ENCODE measurements at places on chromosomes 12 and 14. TPM values are rescaled to one million over a fixed set of nuclear protein-coding genes. Genes with fewer than 3 reads are reported as not detected.

The FRS2 gene
- total RNA-seq, result 35.2 TPM

The KLRB1 gene
- total RNA-seq, result not detected

The PLEKHD1 gene
- under 0.01 TPM for total RNA-seq

The AQP6 gene
- not detected for total RNA-seq

The RNASE2 gene
- total RNA-seq, result not detected

The DAO gene
- not detected for total RNA-seq

The SERPINA4 gene
- total RNA-seq, result 0.24 TPM

The OTX2 gene
- total RNA-seq, result not detected

The SOX5 gene
- total RNA-seq, result under 0.01 TPM

The ADGRD1 gene
- not detected for total RNA-seq

The TDRD9 gene
- total RNA-seq, result 1.3 TPM

The KERA gene
- total RNA-seq, result not detected

The CLEC4D gene
- total RNA-seq, result not detected

The PAX9 gene
- total RNA-seq, result 16.8 TPM

The KIF5A gene
- total RNA-seq, result under 0.01 TPM

The BTBD7 gene
- total RNA-seq, result 29.9 TPM

The INHBC gene
- total RNA-seq, result not detected

The BDKRB1 gene
- 3.6 TPM for total RNA-seq

The SPX gene
- total RNA-seq, result 9.4 TPM

The PDE3A gene
- not detected for total RNA-seq

The PA2G4 gene
- 169 TPM for total RNA-seq

The SPIC gene
- not detected for total RNA-seq

The IFNG-AS1 gene
- under 0.01 TPM for total RNA-seq

The MYRFL gene
- not detected for total RNA-seq

The HELB gene
- total RNA-seq, result 2.6 TPM

The EDDM3A gene
- not detected for total RNA-seq

The CLECL1 gene
- total RNA-seq, result not detected

The ART4 gene
- total RNA-seq, result not detected

The SEL1L gene
- 83.1 TPM for total RNA-seq

The OR6J1 gene
- not detected for total RNA-seq

The RNFT2 gene
- under 0.01 TPM for total RNA-seq

The UNC79 gene
- under 0.01 TPM for total RNA-seq

The PAPLN gene
- 5.5 TPM for total RNA-seq

The SYNE2 gene
- total RNA-seq, result 40.5 TPM

The KLRK1 gene
- not detected for total RNA-seq

The MYH6 gene
- total RNA-seq, result not detected

The PLEK2 gene
- total RNA-seq, result 50.1 TPM

The SSPN gene
- 1.5 TPM for total RNA-seq

The MCRS1 gene
- total RNA-seq, result 65.5 TPM

The NEMP1 gene
- total RNA-seq, result 5.1 TPM

The B4GALNT3 gene
- 5.5 TPM for total RNA-seq

The KCNK13 gene
- total RNA-seq, result not detected

The SMIM41 gene
- not detected for total RNA-seq

The FAM222A gene
- 0.24 TPM for total RNA-seq
